ENCODE measurements at places on chromosomes 6 and 20.

GRCh38 chr6:168302534-168302933 lies 17.0 kb downstream of the DACT2 start:
- no peak for DNase-seq

DNA sequence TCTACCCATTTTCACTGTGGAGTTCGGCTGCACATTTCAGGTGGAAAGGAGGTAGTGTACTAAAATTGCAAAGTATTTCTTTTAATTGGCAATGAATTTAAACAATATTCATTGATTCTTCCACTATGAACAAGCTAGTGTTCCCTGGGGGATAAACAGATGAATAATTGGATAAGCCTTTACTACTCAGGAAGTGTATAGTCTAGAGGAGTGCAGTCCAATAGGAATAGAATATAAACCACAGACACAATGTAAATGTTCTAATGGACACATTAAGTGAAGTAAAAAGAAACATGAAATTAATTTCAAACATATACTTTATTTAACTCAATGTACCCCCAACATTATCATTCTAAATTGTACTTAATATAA lies 28.7 kb downstream of the SGK1 start:
- no peak for DNase-seq

DNA sequence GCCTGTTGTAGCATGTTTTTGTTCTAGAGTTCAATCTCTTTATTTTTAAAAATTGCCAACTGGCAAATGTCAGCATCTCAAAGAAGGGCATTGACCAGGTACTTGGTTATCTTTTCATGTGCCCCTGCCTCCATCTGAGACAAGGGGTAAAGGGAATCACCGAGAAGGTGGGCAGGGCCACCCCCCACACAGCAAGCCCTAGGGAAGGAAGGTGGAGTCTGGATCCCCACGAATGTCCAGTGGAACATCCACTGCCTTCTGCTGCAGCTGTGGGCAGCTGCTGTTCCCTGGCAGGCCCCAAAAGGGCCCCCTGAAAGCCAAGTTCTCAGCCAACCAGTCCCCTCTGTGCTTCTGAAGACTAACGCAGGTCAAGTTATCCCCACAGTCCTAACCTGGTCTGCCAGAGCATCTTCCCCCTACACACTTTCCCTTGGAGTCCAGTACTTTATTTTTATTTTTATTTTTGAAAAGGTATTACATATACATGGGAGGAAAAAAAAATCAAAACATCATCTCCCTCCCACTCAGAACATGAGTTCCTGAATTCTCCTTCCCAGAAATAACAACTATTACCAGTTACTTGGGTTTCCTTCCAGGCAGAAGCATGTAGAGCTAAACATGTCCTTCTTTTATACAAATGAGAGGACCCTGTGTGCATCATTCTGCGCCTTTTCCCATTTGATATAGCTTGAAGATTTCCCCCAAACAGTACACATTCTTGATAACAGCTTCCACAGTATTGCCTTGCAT lies 253.7 kb downstream of the MAFB start:
- no peak for DNase-seq

DNA sequence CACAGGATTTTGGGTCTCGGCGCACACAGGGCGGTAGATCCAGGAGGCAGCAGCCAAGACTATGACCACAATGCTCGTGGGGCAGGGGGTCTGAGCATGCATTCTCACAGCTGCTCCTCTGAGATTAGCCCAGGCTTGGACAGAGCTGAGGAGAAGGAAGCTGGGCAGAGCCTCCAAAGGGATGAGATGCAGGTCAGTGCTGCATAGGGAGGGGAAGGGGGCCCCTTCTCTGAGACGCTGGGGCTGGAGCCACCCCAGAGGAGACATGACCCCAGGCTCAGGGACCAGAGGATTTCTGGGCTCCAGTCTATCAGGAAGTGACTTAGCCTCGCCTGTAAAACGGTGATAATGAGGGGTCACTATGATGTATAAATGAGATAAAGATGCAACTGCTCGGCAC lies 93.9 kb downstream of the BFSP1 start:
- no peak for DNase-seq

Measured in stimulated activated CD4-positive, alpha-beta T cell treated with anti-CD3 and anti-CD28 coated beads, Interleukin-4, amount 100 ng/mL, for 4 hours (primary cell).